ENCODE measurements at places on chromosomes 5 and 9.

GRCh38 chr9:132577119-132577518 is 5.3 kb upstream of the BARHL1 start:
- DNase-seq = no peak

GRCh38 chr5:111394586-111394985 is 117.7 kb downstream of the STARD4 start:
- DNase-seq = no peak

GRCh38 chr9:107464516-107464915 is 25.1 kb downstream of the KLF4 start:
- no peak for DNase-seq

DNA sequence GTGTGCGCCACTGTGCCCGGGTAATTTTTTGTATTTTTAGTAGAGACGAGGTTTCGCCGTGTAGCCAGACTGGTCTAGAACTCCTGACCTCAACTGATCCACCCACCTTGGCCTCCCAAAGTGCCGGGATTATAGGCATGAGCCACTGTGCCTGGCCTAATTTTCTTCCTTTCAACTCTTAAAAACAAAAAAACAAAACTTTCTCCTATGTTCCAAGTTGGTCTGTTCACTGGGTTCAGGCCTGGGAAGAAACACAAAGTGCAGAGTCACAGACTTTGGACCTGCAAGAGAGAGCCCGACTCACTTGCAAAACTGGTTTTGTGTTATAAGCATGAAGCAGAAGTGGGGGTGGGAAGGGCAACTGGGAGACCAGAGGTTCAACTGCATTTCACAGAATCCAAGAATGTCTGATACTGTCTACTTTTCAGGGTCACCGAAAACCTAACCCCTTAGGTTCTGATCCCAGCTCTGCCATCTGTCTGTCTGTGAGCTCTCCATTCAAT is 5.2 kb upstream of the HDHD3 start:
- no peak for DNase-seq

GRCh38 chr9:90946982-90947381 is 145.4 kb downstream of the SYK start:
- DNase-seq = no peak

GRCh38 chr9:107945961-107946360 is 456.4 kb upstream of the KLF4 start:
- DNase-seq = no peak

DNA sequence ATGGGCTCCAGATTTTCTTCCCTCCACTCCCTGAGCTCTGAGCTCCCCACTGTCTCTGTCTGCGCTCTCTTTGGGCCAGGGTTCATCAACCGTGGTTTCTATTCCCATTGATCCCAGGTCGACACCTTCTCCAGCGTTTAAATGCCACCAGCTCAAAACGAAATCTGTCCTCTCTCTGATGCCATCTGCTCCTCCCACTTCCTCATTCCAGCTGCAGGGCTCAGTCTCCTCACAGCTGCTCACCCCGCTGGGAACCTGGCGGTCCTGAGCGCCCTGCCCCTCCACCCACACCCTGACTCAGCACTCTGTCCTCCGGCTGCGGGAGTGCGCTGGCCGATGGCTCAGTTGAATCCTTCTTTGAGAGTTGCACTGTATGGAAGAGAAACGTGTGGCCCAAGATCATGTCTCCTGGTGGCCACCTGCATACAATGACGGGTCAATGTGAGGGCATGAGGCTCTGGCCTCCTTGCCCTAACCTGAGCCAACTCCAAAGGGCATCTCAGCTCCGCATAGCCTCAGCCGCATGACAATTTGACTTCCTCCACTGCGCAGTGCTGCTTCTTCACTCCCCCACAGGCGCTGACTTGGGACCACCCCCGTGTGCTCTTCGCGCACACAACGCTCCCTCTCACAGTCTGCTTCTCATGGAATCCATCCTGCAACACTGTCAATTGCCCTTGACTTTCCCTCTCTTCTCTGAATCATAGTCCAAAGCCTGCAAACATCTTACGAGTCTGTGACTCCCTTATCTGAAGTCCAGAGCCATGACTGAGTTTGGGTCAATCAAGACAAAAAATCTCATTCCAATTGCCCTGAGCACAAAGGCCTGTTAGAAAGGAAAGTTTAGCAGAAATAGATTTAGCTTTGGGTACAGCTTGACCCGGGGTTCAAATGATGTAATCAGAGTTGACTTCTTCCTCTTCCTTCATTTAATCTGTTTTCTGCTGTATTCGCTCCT is 82.4 kb downstream of the PTCH1 start:
- no peak for DNase-seq

DNA sequence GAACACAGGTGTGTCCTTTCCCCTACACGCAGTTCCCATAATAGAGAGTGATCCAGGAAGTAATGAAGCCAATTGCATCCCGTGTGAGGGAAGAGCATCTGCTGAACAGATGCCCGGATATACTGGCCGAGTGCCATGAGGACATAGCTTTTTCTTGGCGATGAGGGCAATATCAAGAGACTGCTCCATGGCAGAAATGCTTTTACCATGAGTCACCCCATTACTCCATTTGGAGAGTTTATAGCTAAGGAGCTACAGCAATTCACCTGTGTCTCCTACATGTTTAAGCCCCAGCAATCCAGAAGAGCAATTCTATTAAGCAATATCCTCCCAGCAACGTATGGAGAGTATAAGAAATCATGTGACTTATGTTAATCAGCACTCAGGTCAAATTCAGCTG is 222.0 kb upstream of the KLF4 start:
- peak; percentile 85 for DNase-seq

DNA sequence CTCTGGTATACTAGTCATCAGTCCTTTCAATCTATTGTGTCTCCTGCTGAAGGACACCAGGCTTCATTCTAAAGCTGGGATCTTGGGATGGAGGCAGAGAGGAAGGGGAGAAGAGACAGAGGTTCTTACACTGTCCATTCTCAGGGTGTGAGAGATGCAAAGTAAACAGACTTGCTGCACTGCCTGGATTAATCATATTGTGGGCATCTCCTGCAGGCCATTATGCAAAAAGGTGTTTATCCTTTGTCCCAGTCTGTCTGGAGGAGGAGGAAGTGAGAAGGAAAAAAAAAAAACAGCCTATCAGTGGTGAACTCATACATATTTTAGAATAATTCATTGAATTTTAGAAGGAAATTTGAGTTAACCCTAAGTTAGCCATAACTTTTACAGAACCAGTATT is 92.9 kb upstream of the TNPO1 start:
- DNase-seq = no peak

Measured in RWPE2 (cell line).